ENCODE measurements at places on chromosomes 12 and 14.

DNA sequence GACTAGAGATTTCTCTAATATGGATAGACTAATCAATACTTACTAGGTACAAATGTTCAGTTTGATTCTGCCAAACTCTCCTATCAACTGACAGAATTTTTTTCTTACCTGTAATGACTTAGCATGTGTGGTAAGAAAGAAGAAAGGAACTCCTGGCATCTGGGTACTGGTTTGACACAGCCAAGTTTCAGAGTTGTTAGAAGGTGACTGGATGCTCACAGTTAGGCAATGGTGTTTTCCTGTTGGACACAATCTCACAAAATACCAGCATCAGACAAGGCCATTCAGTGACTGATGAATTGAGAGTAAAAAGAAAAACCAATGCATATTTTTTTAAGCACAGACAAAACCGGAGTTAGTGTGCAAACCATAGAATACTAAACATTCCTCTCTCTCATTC is 4.2 kb downstream of the MUCL1 start:
- DNase-seq, result no peak

- DNase-seq, result no peak
These were observed 76.8 kb downstream of the DAD1 start for GRCh38 chr14:22512106-22512814.

- no peak for DNase-seq
These were observed 171.7 kb upstream of the RTL1 start for GRCh38 chr14:101075025-101075800.

- DNase-seq, result no peak
These were observed 328.2 kb downstream of the ZFP36L1 start for GRCh38 chr14:68464711-68465110.

DNA sequence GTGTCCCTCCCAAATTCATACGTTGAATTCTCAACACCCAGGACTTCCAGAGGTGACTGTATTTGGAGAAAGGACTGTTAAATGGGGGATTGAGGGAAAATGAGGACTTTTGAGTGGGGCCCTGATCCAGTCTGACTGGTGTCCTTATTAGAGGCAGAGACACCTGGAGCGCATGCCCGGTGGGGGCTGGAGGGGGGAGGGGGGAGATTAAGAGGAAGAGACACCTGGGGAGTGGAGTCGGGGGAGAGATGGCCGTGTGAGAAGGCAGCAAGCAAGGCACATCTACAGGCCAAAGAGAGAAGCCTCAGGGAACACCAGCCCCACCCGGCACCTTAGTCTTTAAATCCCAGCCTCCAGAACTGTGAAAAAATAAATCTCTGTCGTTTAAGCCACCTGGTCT is 209.7 kb downstream of the SLC41A2 start:
- DNase-seq, result no peak

- no peak for DNase-seq
These were observed 62.2 kb upstream of the INSM2 start for GRCh38 chr14:35471803-35472202.

DNA sequence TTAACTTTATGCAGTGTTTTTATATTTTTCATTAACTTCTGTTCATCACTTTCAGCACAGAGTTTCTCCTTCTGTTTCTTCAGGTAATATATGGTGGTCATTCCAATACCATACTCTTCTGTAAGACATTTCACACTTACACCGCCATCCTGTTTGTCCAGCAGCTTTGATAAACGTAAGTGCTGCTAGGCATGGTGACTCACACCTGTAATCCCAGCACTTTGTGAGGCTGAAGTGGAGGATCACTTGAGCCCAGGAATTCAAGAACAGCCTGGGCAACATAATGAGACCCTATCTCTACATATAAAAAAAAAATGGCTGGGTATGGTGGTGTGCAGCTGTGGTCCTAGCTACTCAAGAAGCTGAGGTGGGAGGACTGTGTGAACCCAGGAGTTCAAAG is 55.8 kb downstream of the EXOC5 start:
- no peak for DNase-seq

DNA sequence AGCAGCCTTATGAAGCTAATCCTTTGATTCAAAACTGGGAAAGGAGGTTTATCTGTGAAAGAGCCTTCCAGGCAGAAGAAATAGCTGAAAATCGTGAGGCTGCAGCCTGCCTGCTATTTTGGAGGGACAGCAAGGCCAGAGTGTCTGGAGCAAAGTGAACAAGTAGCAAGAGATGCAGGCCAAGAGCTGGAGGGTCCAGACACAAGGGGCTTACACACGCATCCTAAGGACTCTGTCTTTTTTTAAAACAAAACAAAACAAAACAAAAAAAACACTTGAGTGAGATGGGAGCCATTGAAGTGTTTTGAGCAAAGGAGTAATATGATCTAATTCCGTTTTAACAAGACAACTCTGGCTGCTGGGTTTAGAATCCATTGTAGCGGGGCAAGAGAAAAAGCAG is 76.4 kb upstream of the BCAT1 start:
- no peak for DNase-seq

- DNase-seq, result no peak
These were observed 70.6 kb upstream of the MYF6 start for GRCh38 chr12:80636832-80637231.

- DNase-seq, result no peak
These were observed 54.9 kb downstream of the SMUG1 start for GRCh38 chr12:54133772-54134375.

Data from hematopoietic multipotent progenitor cell treated with erythropoietin and hydrocortisone succinate and interleukin-3 and kit ligand, for 15 days (in vitro differentiated cells).